ENCODE measurements at places on chromosomes 16 and 17.

- DNase-seq, result no peak
Measured at GRCh38 chr17:44921122-44921882, 6.0 kb upstream of the GFAP start.

DNA sequence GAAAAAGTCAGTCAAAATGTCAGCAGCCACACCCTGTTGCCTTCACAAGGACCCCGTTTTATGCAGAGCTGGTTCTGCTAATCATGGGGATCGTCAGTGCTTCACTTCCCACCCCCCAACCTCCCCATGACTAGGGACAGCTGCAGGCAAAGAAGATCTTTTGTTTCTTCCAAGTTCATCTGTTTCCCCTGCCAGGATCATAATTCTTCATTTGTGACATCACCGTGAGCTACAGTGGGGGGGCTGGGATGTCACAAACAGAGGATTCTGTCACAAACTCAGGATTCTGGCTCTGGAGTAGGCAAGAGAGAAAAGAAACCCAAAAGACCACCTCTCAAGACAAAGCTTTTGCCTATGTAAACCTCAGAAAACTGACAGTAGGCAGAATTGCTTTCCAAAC is 24.7 kb downstream of the DNAJC7 start:
- no peak for DNase-seq

DNA sequence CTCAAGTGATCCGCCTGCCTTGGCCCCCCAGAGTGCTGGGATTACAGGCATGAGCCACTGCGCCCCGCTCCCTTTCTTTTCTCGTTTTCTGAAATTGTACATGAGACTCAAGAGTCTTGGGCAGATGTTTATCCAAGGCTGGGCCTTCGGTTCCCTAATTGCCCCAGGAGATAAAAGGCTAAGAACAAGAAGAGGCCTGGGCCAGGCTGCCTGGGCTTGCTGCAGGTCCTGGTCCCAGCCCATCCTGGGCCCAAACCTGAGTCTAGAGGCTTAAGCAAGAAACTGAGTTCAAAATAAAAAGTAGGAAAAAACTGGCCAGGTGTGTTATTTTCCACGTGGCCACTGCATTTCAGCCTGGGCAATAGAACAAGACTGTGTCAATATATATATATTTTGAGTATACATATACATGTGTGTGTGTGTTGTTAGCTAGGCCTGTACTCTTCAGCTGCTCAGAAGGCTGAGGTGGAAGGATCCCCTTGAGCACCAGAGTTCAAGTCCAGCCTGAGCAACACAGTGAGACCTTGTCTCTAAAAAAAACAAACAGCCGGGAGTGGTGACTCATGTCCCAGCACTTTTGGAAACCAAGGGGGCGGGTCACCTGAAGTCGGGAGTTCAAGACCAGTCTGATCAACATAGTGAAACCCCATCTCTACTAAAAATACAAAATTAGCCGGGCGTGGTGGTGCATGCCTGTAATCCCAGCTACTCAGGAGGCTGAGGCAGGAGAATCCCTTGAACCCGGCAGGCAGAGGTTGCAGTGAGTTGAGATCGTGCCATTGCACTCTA is 6.8 kb upstream of the CLUH start:
- DNase-seq, result peak; percentile 26

- no peak for DNase-seq
Measured at GRCh38 chr16:76278086-76278485, 885 bp downstream of the CNTNAP4 start.

DNA sequence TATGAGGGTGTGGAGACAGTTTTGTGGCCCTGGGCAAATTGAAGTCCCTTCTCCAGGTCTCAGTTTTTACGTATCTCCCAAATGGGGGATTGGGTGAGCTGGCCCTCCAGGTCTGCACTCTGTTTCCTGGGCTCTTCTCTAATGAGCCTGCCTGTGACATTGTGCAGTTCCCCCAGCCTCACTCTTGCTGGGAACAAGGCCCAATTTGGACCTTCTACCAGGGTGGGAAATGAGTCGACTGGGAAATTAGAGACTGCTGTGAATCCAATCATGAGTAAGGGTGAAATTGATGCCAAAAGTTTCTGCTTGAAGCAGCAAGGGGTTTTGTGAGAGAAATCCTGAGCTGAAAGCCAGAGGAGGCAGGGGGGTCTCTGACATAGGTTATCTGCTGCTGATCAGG is 71.5 kb upstream of the KSR1 start:
- peak; percentile 28 for DNase-seq

GRCh38 chr16:19744670-19745069 is 26.6 kb downstream of the IQCK start:
- DNase-seq, result no peak

GRCh38 chr16:50244504-50245416 is 21.6 kb upstream of the ADCY7 start:
- peak; percentile 11 for DNase-seq

DNA sequence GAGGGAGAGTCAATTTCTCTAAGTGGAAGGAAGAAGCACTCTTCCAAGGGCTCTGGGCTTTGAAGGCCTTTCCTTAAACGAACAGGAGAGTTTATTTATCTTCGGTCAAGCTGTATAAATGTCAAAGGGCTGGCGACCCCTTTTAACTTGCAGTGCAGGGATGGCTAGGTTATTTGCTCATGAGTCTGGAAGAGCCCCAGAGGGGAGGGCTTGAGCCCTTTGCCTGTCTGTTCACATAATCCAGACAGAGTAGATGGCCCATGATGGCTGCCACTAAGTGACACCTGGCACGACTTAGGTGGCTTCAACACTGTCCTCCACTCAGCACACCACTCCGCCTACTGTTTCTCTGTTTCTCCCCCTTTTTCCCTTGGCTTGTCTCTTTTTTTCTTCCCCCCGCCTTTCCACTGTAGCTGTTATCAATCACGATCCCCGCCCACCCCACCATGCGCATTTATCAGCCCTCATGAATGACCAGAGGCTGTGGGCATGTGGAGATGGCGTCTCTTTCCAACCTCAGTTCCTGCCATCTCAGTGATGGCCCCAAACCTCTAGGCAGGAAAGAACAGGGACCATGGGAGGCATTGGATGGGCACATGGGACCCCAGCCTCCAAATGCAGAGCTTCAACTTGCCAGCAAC is 408.7 kb upstream of the TNRC6C start:
- DNase-seq, result no peak

GRCh38 chr17:58277107-58277801 is 3.5 kb downstream of the MPO start:
- DNase-seq, result peak; percentile 10

- DNase-seq, result no peak
Measured at GRCh38 chr17:74851612-74852236, 8.0 kb downstream of the GRIN2C start.

DNA sequence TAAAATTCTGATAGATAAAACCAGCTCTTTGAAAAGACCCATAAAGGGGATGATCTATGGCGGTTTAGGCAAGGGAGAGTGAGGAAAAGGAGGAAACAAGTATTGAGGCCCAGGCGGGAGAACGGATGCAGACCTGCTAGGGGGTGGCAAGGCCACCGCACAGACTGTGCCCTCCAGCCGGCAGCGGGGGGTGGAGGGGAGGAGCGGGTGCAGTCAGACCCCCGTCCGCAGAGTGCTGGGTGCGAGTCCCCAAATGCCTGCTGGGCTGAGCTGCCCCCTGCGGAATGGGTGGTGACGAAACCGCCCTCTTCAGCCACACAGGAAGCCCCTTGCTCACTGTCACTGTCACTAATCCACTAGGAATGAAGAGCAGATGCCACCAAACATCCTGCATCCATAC is 46.0 kb downstream of the LMF1 start:
- no peak for DNase-seq

GRCh38 chr16:58518083-58518979 is 3.0 kb downstream of the SETD6 start:
- DNase-seq, result no peak

GRCh38 chr17:269616-270514 is 82.7 kb downstream of the RPH3AL start:
- DNase-seq, result no peak

DNA sequence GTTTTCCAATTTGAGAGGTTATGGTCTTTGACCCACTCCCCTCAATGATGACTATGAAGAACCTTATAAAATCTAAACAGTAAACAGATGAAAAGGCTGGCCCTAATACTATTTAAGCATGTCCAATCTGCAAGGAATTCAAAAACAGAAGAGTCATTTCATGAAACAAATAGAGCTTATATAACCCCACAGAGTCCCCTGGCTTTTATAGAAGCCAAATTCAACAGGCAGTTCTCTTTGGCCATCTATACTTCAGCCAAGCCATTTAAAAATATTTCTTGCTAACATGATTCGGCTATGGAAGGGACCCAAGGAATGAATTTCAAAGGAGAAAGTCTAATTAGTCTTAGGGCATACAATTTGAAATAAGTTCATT is 43.4 kb downstream of the SPOP start:
- DNase-seq, result no peak

DNA sequence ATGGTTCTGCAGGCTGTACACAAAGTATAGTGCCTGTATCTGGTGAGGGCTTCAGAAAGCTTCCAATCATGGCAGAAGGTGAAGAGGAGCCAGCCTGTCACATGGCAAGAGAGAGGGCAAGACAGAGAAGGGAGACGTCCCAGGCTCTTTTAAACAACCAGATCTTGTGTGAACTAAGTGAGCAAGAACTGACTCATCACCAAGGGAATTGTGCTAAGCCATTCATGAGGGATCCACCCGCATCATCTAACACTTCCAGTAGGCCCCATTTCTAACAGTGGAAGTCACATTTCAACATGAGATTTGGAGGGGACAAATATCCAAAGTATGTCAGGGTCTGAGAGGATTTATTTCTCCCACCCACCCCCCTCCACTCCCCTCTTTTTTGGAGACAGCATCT is 56.2 kb upstream of the ELAC2 start:
- peak; percentile 31 for DNase-seq

GRCh38 chr17:51120357-51120738 is 320 bp downstream of the SPAG9 start:
- peak; percentile 32 for DNase-seq

DNA sequence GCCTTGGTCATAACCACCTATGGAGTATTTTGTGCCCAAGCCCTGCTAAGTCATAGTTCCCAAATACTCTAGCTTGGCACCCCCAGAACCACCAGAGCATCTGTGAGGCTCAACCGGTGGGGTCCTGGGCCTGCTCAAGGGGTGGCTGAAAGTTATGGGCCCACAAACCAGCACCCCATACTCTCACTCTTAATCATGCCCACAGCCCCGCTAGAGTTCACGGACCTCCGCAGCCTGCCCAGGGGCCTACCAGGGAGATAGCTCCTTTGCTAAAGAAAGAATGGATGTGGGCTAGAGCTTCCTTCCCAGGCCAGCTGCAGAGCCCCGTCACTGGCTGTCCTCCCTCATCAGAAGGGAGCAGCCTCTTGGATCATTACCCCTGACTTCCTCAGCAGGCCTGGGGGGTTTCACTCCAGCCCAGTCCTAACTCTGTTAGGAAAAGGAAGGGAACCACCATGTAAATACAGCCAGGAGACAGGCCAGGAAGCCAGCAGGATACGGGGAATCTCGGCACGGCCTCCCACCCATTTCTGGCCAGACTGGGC is 1.4 kb downstream of the GIT1 start:
- DNase-seq, result no peak

GRCh38 chr17:75475851-75476250 is 19.4 kb downstream of the TMEM94 start:
- no peak for DNase-seq

DNA sequence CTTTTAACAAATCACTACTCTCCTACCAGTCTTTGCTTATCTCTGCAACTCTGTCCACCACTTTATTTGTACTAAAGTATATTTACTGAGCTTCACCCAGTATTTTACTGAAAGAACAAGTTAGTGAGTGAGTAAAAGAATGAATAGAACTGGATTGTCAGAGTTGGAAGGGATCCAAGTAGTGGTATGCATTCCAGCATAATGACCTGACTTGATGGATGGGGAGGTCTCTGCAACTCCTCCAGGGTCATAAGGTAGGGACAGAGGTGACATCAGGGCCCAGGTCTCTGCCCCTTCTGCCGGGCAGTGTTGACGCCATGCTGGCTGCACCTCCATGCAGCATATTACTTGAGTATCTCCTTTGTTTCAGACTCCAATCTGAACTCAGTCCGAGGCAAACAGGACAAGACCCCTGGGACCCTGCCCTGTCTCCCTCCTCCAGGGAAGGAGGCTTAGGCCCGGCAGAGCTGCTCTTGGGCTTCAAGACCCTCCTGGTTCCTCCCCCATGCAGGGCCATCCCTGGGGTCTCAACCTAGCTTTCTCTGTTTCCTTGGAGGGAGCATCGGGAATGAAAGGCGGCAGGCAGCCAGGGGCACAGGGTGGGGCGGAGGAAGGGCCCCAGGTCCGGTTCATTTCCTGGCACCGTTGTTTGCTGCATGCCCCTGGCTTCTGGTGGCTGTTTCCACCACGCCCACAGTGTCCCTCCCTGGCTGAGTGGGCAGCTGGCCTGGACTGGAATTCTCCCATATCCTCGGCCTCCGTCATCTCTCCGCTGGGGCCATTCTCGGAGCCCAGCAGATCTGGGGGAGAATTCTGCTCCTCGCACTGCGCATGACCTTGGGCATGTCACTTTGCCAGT is 12.4 kb upstream of the ITGA3 start:
- peak; percentile 56 for DNase-seq

DNA sequence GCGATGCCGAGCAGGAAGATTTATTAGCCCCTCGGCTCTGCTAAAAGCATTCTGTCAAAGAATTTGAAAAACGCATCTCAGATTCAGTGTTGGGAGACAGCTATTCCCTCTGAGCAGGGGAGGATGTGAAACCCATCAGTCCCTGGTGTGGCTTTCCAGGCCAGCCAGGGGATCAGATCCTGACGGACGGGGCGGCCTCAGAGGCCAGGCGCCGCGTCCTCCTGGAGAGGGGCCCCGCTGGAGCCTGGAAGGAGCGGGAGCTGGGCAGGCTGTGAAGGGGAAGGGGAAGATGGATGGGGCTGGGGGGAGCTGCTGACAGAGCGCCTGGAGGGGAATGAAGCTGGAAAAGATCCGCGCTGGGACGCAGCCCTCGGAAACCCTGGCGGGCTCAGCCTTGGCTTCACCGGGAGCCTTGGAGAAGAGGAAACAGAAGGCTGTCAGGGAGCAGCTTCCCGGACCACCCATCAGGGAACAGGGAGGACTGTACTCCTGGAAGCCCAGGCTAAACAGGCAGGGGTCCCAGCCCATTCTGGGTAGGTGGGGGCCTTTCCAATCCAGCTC is 358.0 kb downstream of the C16orf95 start:
- DNase-seq, result no peak

Measured in bronchial epithelial cell (primary cell).